ENCODE measurements at places on chromosomes 7 and 10.

DNA sequence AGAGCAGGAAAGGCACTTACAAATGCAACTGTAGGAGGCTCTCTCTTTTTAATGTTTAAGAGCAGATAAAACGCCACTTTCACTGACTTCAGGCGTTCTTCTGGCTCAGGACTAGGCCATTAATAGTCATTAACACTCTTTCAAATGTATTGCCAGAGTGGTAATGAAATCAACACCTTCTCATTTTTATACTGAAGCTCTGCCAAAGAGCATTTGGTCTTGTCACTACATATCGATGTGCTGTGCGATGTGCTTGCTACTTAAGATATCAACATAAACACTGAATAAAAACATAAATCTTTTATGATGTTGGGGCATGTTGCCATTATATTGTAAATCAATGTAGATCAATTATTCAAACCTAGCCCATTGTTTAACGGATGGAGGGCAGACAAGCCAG is 634.7 kb downstream of the ARL4A start:
- no peak for DNase-seq

- DNase-seq, result peak; percentile 32
Observed at GRCh38 chr7:64951250-64951848, 39.5 kb downstream of the ZNF117 start.

- DNase-seq, result no peak
Observed at GRCh38 chr7:139743267-139743966, 34.4 kb downstream of the HIPK2 start.

GRCh38 chr10:113540845-113541548 is 11.9 kb upstream of the HABP2 start:
- no peak for DNase-seq

- no peak for DNase-seq
Observed at GRCh38 chr7:33623267-33623666, 282.1 kb upstream of the BMPER start.

DNA sequence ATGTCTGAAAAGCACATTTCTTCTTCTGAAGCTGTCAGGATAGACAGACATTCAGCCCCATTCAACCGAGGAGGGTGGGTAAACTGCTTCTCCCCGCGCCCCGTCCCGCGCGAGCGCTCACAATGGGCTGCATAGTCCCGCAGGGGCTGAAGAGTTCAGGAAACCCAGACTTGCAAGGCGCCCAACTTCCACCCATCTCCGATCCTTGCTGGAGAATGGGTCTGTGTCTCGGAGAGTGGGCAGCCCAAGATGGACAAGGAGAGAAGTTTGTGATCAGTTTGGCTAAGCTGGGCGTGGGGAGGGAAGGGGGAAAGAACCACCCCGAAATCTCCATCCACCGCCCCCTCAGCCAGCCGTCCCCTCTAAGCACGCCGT is 686 bp downstream of the AASS start:
- DNase-seq, result peak; percentile 7

DNA sequence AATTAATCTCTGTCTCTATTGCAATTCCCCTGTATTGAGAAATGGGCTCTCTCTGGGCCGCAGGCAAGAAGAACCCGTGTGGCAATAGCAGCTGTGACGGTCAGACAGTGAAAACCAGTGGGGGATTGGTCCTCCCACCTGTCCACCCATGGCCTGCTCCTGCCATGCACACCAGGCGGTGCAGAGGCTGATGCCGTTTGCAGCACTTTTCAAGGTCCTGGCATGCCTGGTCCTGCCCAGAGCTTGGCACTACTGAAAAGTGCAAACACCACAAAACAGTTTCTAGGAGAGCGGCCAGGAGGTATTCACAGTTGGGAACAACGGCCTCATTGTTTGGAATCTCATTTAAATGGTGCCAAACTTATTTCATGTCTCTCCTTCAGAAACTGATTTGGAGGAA is 41.5 kb downstream of the PSPH start:
- peak; percentile 84 for DNase-seq

GRCh38 chr10:74039561-74040145 is 41.7 kb downstream of the VCL start:
- peak; percentile 18 for DNase-seq

DNA sequence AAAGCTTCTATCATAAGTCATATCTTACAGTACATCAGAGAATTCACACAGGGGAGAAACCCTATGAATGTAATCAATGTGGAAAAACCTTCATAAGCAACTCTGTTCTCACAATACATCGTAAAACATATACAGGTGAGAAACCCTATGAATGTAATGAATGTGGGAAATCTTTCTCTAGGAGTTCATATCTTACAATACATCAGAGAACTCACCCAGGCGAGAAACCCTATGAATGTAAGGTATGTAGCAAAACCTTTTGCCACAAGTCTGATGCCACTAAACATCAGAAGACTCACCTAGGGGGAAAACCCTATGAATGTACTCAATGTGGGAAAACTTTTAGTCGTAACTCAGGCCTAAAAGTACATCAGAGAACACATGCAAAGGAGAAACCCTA is 38.3 kb upstream of the ZNF248 start:
- DNase-seq, result no peak

- DNase-seq, result peak; percentile 20
Observed at GRCh38 chr10:129030996-129031843, 435.8 kb upstream of the MGMT start.

DNA sequence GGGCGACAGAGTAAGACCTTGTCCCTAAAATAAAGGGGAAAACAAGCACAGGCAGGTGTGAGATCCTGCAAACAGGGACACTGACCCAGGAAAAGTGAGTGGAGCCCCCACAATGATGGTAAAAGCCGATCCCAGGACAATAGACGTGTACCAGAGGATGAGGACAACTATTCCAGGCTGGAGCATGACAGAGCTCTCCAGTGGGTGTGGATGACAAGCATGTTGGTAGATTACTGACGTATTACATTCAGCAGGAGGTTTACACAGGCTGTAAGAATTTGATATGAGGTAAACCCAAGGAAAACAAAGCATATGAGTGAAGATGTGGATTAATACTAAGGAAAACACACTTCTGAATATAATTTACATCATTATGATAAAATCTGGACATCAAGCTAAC is 27.8 kb upstream of the SMURF1 start:
- no peak for DNase-seq

- no peak for DNase-seq
Observed at GRCh38 chr7:37287131-37287855, 161.4 kb downstream of the ELMO1 start.

- no peak for DNase-seq
Observed at GRCh38 chr10:91296471-91296870, 76.0 kb downstream of the PCGF5 start.

DNA sequence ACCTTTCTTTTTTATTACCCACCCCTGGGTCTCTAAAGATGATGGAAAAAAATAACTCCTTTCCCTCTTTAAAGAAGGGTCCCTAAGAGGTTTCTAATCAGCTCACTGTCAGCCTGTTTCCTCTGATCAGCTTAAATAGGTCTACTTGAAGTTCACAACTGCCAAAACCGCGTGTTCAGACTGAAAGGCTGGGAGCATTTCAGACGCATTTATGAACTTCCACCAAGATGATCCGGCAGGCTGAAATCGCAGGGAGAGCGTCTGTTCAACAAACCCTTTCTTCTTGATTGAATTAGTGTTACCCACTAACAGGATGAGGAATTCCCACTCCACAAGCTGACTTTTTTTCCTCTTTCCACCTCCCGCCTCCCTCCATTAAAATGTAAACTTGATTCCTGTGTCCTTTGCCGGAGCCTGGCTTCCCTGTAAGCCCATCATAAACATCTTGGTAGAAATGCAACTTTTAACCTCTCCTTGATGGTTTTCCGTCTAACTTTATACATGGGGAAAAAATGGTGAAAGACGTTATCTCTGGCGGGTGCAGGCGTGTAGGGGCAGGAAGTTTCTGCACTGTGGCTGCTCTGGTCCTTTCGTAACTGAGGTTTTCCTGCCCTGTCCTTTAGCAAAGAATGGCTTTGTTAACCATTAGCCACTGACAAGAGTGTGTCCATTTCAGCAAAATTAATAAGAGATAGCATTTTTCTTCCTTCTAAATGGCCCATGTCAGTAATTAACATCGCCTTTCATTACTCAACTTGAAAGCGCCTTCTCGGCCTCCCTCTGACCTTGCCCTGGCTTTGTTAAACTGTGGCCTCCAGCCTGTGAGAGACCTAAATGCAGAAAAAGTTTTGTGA is 130.7 kb downstream of the BAMBI start:
- DNase-seq, result no peak

Data from putamen (tissue), 1 donor.